ENCODE measurements at places on chromosomes 5 and 9.

GRCh38 chr9:68797116-68797515, 92.1 kb downstream of the PIP5K1B start:
- no peak for DNase-seq

GRCh38 chr9:91885746-91886413, 64.1 kb downstream of the ROR2 start:
- DNase-seq = no peak

DNA sequence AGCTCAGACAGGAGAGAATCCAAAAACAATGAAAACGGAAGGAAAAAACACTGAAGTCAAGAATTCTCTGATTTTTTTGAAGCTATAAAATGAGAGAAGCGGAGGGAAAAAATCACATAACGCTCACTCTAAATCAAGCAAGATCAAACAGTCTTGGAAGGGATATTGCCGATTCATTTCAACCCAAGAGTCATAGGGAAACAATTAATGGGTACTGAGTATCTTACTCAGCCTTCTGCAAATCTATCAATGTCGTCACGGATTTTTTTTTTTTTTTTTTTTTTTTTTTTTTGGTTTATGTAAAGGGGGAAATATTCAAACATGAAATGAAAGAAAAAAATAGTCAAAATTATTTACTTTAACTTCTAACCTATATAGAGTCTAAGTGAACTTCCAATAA, 9.5 kb downstream of the MEF2C start:
- DNase-seq = no peak

DNA sequence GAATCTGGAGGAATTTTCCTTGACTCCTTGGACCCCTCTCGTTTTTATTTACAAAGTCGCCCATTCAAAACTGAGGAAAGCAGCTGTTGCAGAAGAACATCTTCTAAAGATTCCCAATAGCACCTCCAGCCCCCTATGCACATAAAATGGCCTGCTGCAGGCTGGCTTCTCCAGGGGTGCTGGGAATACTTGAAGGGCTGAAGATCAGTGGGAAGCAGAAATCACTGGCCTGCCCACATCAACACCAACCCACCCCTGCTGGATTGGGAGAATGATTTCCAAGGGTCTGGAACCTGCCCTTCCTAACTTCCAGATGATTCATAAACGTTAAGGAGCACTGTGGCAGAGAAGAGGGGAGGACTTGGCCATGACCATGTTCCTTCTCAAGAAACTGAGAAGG, 3.0 kb upstream of the FOXE1 start:
- no peak for DNase-seq

DNA sequence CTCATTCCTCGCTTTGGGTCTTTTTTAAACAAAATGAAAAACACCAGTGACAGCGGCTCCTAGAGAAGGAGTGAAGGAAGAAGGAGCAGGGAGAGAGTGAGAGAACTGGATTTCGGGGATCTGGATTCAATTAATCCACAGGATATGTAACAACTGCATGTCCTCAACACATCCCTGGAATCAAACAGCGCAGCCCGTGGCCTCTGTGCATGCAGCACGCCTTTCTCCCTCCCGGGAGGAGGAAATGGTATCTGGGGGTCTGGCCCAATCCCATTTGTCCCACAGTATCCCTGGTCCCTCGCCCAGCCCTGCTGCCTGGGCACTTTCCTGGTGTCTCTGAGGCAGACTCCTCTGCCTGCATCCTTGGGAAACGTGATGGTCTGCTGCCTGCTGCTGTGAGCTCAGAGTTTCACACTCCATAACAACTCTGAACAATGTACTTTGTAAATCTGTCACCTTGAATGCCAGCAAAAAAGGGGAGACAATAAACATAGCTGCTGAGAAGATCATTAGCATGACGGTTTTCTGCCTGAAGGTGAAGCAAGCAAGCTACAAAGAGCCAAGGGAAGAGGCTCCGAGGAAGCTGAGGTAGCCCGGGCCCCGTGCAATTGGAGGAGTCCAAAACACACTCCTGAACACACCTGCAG, 56.1 kb downstream of the PTCH1 start:
- no peak for DNase-seq

DNA sequence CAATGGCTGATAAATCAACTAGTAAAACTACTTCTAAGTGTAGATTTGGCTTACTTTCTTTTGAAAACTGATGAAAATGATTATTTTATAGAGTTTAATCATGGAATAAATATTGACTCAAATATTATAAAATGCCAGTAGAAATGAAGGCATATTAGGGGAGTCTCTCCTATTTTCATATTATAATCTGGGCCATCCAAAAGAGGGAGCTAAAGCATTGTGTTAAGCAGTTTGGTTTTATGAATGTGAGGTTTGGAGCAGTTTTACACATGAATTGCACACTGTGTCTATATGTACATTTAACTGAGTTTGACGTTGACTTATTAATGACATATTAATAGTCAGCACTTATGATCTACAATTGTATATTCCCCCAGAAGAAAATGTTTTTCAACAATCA, 17.4 kb downstream of the CDH9 start:
- DNase-seq = no peak

DNA sequence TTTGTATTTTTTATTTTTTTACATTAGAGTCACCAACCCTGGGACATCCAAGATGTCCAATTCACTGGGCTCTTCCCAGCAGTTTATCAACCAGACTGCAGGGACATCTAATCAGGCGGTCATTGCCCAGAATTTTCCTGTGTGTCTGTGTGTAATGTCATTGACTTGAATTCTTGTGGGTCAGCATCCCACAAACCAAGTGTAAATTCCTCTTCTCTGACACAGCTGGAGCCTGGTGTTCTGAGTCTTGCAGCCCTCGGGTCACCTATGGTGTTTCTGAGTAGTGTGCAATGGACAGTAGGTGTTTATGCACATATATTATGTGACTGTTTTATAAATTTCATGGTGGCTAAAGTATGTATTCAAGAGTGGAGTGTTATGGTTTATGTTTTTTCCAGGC, 815.7 kb downstream of the SEMA5A start:
- DNase-seq = no peak

DNA sequence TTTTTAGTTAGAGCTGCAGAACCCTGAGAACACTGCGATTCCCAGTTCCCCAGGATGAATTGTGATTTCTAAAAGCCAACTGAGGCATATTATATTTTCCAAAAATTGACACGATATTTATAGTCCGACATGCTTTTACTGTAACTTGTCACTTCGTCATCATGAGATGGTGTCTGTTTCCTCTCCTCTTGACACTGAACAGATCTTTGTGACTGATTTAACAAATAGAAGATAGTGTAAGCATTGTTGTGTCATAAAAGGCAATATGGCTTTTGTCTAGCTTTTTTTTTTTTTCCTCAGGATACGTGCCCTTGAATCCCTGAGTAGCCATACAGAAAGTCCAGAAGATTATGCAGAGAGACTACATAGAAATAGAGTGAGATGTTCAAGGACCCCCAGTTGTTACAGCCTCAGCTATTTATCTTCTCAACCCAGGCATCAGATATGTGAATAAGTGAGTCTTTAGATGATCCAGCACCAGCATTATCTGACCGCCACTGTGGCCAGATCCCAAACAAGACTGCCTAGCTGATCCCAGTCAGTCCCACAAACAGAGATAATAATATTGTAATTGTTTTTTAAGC, 27.8 kb upstream of the CCL21 start:
- no peak for DNase-seq

- DNase-seq = no peak
Measured at GRCh38 chr5:176652136-176652535, 4.9 kb downstream of the TSPAN17 start.

GRCh38 chr5:102341681-102342288, 45.7 kb upstream of the SLCO4C1 start:
- no peak for DNase-seq

DNA sequence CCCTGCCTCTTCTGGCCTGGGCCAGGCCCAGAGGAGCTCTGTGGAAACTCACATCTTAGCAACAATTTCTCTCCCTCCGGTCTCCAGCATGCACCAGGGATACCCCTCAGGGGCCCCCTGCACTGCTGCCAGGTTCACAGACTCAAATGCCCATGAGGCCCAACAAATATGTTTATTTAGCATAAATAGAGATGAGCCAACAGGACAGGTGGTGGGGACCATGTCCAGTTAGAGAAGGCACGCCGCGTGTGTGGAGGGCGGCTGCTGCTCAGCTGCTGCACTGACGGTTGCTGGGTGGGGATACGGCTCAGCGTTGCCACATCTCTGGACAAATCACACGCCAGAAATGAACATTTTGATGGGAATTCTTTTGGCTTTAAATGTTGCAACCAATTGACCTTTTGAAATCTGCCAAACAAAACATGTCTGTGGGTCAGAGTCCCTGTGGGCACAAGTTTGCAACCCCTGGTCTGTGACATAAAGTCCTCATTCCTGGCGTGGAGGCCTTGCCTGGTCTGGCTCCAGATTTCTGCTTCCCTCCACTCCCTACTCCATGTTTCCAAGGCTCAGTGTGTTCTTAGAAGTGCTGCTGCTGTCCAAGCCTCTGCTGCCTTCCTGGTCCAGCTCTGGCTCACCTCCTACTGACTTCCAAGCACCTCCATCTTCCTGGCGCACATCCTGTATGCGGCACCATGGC, 88.9 kb downstream of the AMBP start:
- DNase-seq = no peak

GRCh38 chr5:151014680-151015343, 5.6 kb upstream of the GPX3 start:
- no peak for DNase-seq

DNA sequence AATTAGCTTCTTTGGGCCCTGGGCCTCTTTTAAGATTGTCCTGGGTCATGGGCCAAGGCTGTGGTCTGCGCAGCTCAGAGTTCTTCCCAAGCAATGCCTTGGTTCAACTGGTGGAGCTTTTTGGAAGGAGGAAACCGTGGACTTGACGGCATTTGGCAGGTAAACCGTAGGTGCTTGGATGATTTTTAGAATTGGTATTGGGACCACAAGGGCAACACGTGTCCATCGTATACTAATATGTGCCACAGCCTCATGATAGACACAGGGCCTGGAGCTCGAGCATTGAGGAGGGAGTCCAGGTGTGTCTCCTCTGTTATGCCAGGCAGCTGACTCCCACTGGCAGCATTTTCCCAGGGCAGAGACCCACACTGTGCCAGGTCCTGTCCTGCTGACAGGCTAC, 120.9 kb upstream of the PITX1 start:
- no peak for DNase-seq

DNA sequence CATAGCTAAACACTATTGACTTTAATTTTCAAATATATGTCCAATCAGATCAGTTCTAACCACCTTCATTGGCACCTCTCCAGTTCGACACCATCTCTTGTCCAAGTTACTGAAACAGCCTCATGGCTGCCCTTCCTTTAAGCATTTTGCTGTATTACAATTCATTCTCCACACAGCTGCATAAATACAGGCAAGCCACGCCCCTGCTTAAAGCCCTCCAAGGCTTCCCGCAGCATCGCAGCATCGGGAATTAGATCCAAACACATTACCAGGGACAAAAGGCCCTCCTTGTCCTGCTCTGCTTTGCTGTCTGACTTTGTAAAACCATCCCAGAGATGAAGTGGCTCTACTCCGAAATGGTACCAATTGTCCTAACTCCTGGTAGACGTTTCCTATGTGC, 75.1 kb upstream of the RAI14 start:
- no peak for DNase-seq

GRCh38 chr9:135330685-135331590, 148.6 kb upstream of the PPP1R26 start:
- DNase-seq = no peak

DNA sequence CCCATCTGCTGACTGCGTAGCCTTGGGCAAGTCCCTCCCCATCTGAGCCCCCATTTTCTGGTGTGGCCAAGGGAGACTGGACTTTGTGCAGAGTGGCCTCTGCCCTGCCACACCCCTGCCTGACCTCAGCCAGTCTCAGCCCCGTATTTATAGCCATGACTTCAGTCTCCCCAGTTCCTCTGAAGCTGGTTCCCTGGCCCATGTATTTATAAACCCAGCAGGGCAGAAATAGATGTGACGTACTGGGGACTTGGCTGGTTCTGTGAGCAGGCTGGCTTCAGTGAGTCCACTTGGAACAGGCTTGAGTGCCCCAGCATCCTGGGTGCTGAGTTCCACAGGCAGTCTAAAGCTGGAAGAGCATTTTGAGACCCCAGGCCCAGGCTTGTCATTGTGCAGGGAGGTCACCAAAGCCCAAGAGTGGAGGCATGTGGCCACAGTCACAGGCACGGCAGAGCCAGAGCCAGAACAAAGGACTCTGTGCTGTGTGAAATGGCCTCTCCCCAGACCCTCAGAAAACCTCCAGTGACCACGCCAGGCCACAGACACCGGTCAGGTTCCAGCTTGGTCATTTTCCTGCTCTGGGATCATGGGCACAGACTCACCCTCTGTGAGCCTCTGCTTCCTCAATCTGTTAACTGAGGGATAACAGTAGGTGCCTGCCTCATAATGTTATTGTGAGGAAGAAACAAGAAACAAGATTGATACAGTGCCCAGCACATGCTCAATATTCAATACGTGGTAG, 30.4 kb upstream of the SYNPO start:
- DNase-seq = no peak

GRCh38 chr5:110896901-110897300, 158.1 kb downstream of the SLC25A46 start:
- DNase-seq = no peak

DNA sequence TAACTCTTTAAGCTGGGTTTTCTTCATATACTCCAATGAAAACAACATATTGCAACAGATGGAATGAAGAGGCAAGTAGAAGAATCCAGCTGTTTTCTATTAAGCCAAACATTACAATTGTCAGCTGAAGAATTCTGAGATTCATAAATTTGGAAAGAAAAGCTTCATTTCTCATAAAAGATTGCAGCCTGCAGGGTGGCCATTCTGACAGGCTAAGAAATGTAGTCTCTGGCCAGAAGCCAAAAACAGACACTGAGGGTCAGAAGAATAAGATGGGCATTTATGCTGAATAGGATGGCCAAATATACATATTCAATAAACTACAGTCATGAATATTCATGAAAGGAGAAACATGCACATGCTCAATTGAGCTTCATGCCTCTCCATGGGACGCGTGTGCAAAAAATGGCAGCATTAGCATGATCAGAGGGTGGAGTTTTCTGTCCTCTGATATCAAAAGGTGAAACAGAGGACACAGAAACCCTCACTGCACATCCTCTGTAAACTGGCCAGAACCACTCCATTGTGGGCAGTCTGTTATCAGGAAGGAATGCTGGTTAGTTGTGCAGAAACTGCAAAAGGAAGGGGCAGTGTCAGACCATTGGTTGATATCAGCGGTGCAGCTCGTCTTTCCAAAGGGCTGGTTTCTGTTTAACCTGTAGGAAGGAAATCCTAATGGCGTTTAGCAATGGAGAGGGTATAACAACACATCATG, 50.2 kb downstream of the FXN start:
- no peak for DNase-seq

DNA sequence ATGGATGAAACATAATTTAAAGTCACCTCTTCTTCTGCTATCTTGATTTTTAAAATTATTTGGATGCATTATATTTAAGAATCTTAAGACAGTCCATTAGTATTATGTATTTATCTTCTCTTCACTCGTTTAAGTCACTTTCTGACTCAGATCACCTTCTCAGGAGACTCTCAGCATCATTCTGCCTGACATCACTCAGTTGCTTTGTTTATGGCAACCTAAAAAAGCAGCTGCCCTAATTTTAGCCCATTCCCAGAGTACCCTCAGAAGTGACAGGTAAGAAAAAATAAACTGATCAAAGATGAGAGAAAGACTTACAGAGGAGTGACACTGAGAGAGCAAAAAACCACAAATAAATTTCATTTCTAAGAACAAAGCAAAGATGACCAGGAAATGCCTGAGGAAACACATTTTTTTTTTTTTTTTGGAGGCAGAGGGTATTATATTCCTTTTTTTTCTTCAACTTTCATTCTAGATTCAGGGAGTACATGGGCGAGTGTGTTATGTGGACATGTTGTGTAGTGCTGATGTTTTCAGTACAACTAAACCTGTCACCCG, 140.5 kb downstream of the MUSK start:
- DNase-seq = no peak

GRCh38 chr9:95107001-95107749, 210.3 kb downstream of the FANCC start:
- DNase-seq = no peak
